ENCODE measurements at places on chromosomes 7 and 10.
A peak's percentile ranks its signal among the peaks of the same experiment; 100 is the strongest.

DNA sequence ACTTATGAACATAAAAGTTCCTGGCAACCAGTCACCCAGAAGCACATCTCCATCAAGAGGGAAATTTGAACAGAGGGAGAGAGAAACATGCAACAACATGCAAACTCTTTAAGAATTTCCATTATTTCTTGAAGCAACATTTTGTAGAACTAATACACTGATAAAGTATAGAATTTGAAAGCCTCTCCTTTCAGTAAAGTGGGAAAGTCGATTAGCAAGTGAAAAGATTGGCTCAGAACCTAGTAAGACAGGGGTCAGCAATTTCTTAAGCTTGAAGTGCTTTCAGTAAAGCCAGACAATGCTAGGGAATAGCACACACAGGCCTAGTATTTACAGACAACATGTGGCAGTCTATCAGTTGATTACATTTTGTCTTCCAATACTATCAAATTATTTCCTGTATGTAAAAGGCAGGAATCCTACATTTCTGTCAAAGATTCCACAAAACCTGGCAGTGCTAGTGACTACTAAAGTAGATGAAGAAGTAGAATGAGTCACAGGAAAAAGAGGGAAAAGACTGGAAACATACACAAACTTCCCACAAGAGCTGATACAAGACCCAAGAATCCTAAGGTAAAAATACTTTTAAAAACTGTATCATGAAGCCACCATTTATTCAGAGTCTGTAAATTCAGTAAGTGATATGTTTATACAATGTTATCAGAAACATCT is 25.2 kb downstream of the DNAJC1 start:
- DNase-seq: no peak

DNA sequence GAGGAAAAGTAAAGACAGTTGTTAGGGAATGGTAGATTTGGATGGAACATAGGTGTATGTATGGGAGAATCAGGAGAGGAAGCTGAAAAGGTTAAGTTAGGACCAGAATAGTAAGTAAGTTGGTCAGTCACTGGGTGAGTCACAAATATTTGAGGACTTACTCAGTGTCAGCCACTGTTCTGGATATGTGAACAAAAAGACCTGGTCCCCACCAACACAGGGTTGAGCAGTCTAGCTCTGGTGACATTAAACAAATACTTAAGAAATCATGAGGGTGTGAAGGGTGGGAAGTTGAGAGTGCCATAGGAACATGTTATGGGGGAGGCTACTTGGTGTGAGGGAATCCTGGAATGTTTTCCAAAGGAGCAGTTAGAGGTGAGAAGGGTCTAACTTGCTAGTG is 246.9 kb downstream of the PTEN start:
- DNase-seq: no peak

GRCh38 chr7:21361413-21362125 is 66.3 kb upstream of the SP4 start:
- DNase-seq: no peak

DNA sequence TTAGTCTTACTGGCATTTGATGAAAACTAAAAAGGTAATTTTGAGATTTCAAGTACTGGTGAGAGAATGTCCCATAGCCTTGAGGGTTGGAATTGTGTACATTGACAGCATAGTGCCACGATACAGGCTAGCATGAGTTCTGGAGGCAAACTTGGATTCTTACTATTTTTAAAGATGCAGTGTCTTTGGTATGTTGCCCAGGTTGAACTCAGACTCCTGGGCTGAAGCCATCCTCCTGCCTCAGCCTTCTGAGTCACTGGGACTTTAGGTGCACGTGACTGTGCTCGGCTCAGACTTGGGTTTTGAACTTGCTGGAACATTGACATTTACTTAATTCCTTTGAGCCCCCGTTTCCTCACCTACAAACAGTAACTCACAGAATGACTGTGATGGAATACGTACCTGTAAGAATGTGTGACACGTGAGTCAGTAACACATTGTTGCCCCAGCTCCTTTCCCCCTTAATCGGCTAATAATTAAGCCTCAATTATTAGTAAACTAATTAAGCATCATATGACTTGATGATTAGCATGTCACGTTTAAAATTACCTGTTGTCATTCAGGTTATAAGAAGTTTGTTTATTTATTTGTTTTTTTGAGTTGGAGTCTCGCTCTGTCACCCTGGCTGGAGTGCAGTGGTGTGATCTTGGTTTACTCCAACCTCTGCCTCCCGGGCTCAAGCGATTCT is 10.6 kb downstream of the DNAJB6 start:
- DNase-seq: peak; percentile 50

GRCh38 chr7:39195967-39196366 is 218.3 kb downstream of the POU6F2 start:
- DNase-seq: no peak

DNA sequence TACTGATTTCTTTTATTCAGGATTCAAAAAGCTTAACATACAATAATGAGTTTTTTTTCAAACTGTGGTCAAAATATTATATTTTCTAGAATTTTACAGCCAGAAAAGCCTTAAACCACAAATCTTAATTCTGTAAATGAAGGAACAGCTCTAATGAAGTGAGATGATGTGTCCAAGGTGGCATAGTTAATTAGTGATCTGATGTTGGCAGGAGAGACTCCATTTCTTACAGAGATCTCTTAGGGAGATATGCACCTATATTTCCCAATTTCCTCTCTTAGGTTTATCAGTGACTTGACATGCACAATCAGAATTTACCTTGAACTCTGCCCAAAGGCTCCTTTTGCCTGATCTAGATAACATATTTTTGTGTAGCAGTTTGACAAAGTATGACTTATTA is 211.1 kb upstream of the ZNF804B start:
- no peak for DNase-seq

GRCh38 chr7:80385508-80385907 is 126.4 kb downstream of the GNAT3 start:
- no peak for DNase-seq

DNA sequence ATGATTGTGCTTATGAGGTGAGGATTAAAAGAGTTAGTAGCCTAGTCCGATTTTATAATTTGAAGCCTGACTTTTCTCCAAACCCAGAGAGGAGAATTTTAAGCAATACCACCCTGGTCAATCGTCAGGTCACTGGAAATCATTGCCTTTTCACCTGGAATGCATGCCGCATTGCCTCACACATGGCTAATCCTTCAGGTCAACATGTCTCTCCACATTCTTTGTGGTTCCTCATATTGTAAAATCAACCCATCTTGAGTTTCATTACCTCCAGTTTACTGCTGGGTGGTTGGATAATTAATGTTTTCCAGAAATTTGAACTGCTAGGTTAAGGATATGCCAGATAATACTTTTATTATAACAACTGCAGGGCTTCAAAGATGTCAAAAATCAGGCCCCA is 55.6 kb upstream of the SEMA3E start:
- DNase-seq: no peak

DNA sequence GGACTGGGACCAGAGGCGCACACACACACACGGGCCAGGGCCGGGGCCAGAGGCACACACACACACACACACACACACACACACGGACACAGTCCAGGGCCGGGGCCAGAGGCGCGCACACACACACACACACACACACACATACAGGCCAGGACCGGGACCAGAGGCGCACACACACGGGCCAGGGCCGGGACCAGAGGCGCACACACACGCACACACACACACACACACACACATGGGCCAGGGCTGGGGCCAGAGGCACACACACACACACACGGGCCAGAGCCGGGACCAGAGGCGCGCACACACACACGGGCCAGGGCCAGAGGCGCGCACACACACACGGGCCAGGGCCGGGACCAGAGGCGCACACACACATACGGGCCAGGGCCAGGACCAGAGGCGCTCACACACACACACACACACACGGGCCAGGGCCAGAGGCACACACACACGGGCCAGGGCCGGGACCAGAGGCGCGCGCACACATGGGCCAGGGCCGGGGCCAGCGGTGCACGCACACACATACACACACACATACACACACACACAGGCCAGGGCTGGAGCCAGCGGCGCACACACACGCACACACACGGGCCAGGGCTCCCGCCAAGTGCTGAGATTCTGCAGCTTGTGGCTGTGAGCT is 268.8 kb downstream of the ELFN1 start:
- DNase-seq: no peak

DNA sequence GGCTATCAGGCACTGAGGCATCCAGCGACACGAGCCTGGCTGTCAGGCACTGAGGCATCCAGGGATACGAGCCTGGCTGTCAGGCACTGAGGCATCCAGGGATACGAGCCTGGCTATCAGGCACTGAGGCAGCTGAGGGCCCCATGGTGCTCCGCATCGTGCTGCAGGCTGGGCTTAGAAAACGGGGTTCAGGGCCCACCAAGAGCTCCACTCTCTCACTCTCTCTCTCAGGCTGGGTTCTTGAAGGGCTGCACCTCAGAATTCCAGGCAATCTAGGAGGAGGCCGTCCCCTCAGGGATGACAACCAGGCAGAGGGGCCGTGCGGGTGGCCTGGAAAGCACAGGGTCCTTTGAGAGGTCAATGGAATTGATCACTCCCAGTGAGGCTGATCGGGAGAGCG is 69.0 kb downstream of the CFAP46 start:
- peak; percentile 29 for DNase-seq

GRCh38 chr7:116206141-116206540 is 4.2 kb upstream of the TES start:
- DNase-seq: no peak

- no peak for DNase-seq
These were observed 164.6 kb downstream of the NEURL1 start for GRCh38 chr10:103658049-103658577.

DNA sequence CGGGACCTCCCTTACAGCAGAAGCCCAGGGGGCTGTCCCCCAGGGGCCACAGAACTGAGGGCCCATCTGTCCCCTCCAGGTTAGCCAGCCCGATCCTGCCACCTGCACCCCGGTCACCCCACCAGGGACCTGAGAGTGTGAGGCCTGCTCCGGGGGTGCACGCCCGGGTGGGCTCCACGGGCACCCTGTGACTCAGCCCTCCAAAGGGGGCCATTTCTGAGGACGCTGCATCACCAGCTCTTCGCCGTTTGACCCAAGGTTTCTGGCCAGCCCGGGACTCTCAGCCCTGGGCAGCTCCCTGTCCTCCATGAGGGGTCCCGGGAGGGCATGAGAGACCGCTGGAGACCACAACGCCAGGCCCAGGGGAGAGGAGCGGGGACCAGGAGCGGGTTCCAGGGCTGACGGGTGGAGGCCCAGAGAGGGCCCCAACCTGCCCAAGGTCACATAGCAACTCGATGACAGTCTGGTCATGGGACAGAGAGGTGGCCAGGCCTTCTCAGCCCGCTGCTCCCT is 79.3 kb downstream of the ELFN1 start:
- DNase-seq: no peak
